ENCODE measurements at places on chromosomes 7 and 10. TPM values are rescaled to one million over a fixed set of nuclear protein-coding genes. Genes with fewer than 3 reads are reported as not detected.

CHAT gene
- total RNA-seq, result not detected

LDB1 gene
- 32.3 TPM for total RNA-seq

FRMD4A gene
- 33.2 TPM for total RNA-seq

KLHDC10 gene
- total RNA-seq, result 26.6 TPM

LBX1 gene
- total RNA-seq, result not detected

CACNB2 gene
- total RNA-seq, result 12.5 TPM

HABP2 gene
- not detected for total RNA-seq

FAS gene
- 58.3 TPM for total RNA-seq

WIPF3 gene
- not detected for total RNA-seq

AGR2 gene
- not detected for total RNA-seq

ACHE gene
- total RNA-seq, result not detected

TMEM273 gene
- not detected for total RNA-seq

CAV1 gene
- 1,206 TPM for total RNA-seq

NPSR1 gene
- not detected for total RNA-seq

OGDHL gene
- 0.59 TPM for total RNA-seq

PGAM2 gene
- 0.37 TPM for total RNA-seq

SLC13A4 gene
- total RNA-seq, result 0.98 TPM

ATG9B gene
- 0.20 TPM for total RNA-seq

SEMA4G gene
- total RNA-seq, result 0.59 TPM

RNLS gene
- 14.0 TPM for total RNA-seq

PTF1A gene
- not detected for total RNA-seq

GOT1 gene
- 19.8 TPM for total RNA-seq

PNLIPRP2 gene
- total RNA-seq, result not detected

TFPI2 gene
- total RNA-seq, result 369 TPM

ZCWPW1 gene
- 0.59 TPM for total RNA-seq

PRLHR gene
- total RNA-seq, result not detected

BMPR1A gene
- 37.8 TPM for total RNA-seq

LIPF gene
- total RNA-seq, result not detected

GIMAP1 gene
- total RNA-seq, result not detected

KIF11 gene
- total RNA-seq, result 21.7 TPM

IGFBP3 gene
- total RNA-seq, result 65.5 TPM

SNX10 gene
- 0.20 TPM for total RNA-seq

STRIP2 gene
- 12.5 TPM for total RNA-seq

ACSM6 gene
- total RNA-seq, result not detected

PLXNA4 gene
- 2.2 TPM for total RNA-seq

SLC39A12 gene
- not detected for total RNA-seq

UCMA gene
- not detected for total RNA-seq

EGR2 gene
- total RNA-seq, result under 0.01 TPM

PDZD7 gene
- total RNA-seq, result 0.37 TPM

FGFBP3 gene
- 0.78 TPM for total RNA-seq

AOAH gene
- not detected for total RNA-seq

CCL24 gene
- not detected for total RNA-seq

GNAT3 gene
- total RNA-seq, result not detected

NKX2-3 gene
- not detected for total RNA-seq

ASIC3 gene
- 0.20 TPM for total RNA-seq

SLC26A5 gene
- not detected for total RNA-seq
